Omental fat pad (tissue), 4 donors: ENCODE measurements at places on chromosomes 12 and 14.

DNA sequence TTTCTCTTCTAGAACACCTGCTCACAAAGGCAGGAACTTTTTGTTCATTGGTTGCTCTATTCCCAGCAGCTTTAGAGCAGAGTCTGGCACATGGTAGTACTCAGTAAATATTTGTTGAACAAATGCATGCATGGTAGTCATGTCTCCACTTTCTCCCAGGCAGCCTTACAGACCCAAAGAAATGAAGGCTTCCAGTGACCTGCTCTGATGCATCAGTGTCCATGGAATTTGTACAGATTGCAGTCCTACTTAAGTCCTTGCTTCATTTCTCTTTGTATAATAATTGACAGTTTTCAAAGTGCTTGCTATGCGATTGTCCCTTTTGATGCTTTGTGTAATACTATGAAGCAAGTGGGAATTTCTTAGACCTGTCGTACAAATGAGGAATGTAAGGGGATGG is 119.6 kb downstream of the DERA start:
- DNase-seq, result no peak

GRCh38 chr12:13039328-13039956 is 4.7 kb upstream of the FAM234B start:
- no peak for DNase-seq

GRCh38 chr12:51942501-51943000 is 8.9 kb upstream of the ACVR1B start:
- DNase-seq, result no peak

DNA sequence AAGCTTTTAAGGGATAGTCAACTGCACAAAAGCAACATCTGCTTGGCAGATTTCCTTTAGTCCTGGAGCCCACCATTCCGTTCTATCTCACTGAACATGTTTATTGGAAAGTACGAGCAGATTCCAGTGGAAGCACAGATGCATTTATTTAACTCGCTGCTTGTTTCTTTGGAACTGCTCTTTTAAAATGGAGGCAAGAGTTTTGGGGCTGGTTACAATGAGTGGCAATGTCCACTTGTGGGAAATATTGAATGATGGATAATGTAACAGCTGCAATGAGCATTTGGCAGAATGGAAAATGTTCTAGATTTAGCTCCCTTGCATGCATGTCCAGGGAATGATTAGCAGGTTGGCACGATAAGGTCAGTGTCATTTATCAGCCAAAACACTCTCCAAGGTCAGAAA is 163.0 kb downstream of the ATP23 start:
- DNase-seq, result no peak

- DNase-seq, result no peak
These were observed 209.3 kb downstream of the SLC41A2 start for GRCh38 chr12:104748790-104749189.

DNA sequence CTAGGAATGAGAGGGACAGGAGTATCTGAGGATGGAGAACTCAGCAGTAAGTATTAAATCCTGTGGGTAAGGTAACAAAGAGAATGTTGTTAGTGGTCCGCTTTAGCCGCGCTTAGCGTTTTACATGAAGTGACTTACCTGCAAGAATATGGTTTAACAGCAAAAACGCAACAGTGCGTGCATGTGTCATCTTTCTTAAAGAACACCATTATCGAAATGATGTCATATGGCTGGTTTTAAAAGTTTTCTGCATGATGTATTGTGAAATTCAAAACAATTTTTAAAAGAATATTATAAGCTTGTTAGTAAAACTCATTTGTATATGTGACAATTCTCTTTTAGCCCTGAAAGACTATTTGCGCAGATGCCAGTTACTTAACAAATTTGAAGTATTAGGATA is 1.7 kb downstream of the LEMD3 start:
- DNase-seq, result no peak

GRCh38 chr14:65164068-65164824 is 61.9 kb upstream of the MAX start:
- DNase-seq, result no peak

DNA sequence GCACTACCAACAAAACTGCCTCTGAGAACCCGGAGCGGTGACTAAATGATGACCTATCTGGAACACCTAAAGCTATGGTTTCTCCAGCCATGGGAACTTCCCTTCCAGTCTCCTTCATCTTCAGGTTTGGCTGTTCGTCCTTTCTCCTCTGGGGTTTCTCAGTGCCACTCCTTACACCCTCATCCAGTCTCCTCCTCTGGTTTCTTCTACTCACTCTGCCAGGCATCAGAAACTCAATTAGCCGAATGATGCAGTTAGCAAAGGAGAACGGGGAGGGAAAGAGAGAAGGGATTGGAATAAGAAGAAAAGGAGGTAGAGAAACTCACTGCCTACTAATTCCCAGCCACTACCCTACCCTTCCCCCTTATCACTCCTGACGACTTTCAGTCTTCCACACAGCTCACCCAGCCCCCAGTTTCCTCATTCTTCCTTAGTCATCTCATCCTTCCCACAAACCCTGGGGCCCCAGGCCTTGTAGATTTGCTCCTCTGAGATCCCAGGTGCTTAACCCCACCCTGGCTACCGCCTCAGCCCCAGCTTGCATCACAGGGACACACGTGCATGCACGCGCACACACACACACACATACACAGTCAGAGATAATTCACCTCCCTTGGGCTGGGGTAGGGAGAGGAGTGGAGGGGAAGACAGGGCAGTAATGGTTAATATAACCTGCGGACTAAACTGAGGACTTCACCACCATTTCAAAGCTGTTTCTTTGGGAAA is 13.0 kb downstream of the FGD6 start:
- no peak for DNase-seq

- DNase-seq, result no peak
These were observed 923.1 kb upstream of the MDGA2 start for GRCh38 chr14:48598458-48598857.

DNA sequence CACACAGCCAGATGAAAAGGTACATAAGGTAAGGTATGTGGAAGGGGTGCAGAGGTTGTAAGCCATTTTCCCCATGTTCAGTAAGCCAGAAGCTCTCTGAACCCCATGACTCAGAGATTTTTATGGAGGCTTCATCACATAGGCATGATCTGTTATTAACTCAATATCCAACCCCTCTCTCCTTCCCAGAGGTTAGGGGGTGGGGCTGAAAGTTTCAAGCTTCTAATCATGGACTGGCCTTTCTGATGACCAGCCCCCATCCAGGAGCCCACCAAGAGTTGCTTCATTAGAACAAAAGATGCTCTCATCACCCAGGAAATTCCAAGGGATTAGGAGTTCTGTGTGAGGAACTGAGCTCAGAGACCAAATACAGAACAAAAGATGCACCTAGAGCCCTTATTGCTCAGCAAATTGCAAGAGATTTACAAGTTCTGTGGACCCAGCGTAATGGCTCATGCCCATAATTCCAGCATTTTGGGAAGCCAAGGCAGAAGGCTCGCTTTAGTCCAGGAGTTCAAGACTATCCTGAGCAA is 103.2 kb upstream of the DAAM1 start:
- DNase-seq, result no peak

- DNase-seq, result no peak
These were observed 87.4 kb downstream of the ATF7IP start for GRCh38 chr12:14452865-14453264.

DNA sequence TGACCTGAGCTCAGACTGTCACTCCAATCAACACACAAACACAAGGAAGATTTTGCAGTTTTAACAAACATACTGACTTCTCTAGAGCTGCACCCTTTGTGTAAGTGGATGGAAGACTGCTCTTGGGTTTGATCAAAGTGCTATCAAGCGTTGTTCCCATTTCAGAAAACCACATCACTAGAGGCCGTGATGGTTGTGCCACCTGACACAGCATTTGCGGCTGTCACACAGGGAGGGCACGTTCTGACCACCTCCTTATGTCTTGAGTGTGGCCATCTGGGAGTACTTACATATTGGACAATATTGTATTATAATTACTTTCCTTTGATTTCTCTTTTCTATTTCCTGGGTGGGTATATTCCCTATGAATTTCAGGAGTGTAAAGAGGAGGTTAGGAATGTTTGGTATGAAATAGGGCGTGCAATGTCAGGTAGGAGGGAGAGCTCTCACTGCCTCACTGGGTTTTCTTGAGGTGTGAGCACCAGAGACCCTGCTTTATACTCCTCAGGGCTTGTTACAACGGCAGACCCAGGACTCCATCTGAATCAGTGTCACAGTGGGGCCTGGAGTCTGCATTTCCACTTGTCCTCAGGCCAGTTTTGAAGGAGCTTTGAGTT is 74.3 kb downstream of the SYNE3 start:
- no peak for DNase-seq

GRCh38 chr12:7171854-7172253 is 17.6 kb upstream of the PEX5 start:
- no peak for DNase-seq

DNA sequence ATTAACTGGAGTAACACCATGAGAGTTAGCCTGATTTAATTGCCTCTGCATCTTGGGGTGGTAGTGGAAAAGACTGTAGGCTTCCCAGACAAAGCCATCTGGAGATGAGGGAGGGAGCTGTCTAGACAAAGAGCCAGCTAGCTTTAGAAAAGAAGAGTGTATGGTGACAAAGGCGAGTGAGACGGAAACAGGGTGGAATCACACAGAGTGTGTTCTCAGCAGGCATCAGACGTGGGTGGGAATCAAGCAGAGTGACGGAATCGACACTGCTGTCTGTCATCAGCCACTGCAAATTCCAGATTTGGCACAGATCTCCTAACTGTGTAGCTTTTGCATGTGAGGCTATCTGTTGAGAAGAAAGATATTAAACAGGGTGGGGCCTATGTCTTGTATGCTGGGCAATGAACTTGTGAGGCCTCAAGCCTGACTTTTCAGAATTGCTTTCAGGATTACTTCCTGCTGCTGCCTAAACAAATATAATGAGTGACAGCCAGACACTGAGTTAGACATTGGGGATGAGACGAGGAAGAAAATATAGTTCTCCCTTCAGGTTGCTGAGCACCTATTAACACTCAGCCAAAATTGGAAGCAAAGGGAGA is 236.5 kb upstream of the GRIP1 start:
- no peak for DNase-seq

DNA sequence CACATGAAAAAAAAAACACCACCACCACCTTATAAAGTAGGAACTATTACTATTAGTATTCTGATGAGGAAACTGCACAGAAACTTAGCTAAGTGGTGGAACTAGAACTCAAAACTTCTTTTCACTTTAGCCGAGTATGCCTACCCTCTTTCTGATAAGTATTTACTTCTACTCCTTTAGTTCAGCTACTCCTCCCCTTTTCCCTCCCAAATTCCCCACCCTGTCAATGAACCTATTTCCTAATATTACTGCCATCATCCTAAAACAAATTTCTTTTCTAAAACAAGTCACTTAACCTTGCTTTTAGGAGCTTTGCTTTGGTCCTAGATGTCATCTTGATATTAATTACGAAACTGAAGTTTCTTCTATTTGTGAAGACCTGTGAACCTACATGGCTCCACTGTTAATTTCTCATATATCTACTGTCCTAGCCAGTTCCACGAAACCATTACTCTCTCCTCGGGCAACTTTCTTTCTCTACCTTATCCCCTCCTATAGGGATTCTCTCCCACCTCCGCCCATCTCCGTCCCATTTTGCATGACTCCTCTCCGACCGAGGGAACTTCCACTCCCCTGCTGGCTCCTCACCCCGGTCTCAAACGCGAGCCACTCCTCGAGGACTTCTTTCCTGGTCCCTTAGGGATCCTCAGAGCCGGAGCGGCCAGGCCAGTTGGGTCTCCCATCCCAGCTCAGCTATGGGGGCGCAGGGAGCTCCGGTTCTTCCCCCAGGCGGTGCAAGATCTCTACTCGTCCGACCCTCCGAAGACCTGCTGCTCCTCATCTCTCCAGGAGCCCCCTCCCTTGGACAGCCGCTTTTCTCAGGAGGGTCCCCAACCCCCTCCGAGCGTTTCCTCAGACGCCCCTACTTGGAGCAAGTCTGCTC is 1.1 kb downstream of the NUMB start:
- DNase-seq, result peak; percentile 33

GRCh38 chr14:53955671-53956426 is 776 bp downstream of the BMP4 start:
- DNase-seq, result no peak

GRCh38 chr12:28869197-28869596 is 279.9 kb upstream of the FAR2 start:
- DNase-seq, result no peak

DNA sequence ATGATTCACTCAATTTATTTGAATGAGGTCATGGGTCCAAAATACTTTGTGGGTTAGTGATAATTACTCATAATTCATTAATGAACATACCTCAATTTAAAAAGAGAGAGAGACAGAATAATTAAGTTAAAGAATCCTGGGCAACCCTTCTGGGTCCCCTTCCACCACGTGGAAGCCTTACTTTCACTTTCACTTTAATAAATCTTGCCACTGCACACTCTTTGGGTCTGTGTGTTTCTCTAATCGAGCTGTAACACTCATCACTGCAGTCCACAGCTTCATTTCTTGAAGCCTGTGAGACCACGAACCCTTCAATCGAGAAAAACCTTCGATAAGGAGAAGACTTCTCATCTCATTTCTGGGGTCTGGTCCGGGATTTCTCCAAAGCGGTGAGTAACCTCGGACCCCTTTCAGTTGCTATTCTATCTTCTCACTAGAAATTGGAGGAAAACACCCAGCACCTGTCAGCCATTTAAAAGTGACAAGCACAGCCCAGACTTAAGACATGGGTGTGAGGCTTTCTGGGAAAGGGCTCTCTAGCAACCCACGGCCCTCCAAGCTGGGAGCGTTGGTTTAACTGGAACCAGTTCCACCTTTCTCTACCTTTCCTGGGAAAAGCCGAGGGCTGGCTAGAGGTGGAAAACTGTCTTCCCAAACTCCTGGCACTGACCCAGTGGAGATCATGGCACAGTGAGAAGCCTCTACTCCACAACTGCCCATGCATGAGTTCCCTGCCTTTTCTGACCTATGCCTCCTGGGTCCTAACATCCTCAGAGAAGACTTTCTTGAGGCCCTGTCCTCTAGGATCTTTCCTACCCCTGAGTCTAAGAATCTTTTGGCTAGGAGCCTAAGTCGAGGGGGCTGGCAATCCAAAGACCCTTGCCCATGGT is 148.8 kb upstream of the ATF7IP start:
- no peak for DNase-seq

DNA sequence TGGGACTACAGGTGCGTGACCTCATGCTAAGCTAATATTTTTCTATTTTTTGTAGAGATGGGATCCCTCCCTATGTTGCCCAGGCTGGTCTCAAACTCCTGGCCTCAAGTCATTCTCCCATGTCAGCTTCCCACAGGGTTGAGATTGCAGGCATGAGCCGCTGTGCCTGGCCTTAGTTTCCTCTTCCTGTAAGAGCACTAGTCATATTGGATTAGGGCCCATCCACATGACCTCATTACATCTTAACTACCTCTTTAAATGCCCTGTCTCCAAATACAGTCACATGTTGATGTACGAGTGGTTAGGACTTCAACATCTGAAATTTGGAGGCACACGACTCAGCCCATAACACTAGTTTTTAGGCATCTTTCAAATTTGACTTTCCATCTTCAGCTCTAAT is 72.2 kb upstream of the RASSF3 start:
- DNase-seq, result no peak
